ENCODE measurements at places on chromosomes 6 and 20.

DNA sequence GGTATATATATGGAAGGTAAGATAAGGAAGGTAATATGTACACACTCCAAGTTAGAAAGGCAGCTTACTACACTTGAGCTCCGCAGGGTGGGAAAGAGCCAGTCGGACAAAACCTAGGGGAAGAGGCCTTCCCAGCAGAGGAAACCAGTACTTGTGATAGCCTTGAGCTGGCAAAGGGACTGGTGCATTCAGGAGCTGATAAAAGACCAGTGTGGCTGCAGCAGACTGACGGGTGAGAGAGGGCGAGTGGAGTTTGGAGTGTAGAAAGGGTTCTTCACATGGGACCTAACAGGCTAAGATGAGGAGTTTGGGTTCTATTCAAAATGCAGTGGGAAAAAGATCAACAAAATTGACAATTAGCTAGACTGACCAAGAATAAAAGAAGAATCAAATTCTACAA lies 49.3 kb upstream of the KIF13A start:
- DNase-seq = no peak

DNA sequence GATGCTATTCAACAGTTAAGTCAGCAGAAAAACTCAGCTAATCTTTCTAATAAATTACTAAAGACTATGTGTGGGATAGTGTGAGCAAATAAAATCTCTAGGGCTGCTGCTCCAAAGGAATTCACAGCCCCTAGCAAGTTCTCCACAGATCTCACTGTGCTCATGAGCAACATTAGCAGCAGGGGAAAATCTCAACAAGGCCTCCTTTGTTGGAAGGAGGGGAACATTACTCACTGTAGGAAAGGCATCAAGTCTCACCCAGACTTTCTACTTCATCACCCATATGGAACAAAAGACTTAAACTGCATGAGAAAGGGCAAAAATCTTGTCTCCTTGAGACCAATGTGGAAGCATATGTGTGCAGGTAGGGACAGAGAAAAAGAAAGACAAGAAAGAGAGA lies 726.4 kb upstream of the SLC35B3 start:
- no peak for DNase-seq

GRCh38 chr20:20732641-20733040 lies 20.2 kb upstream of the RALGAPA2 start:
- no peak for DNase-seq

- no peak for DNase-seq
Observed at GRCh38 chr6:149942461-149942829, 631 bp downstream of the ULBP2 start.

GRCh38 chr6:56671160-56671559 lies 28.5 kb upstream of the DST start:
- no peak for DNase-seq

- DNase-seq = no peak
Observed at GRCh38 chr6:116328528-116328903, 42.2 kb upstream of the DSE start.
